Caco-2 (cell line): ENCODE measurements at places on chromosomes 4 and X. TPM values are rescaled to one million over a fixed set of nuclear protein-coding genes. Genes with fewer than 3 reads are reported as not detected.

DNA sequence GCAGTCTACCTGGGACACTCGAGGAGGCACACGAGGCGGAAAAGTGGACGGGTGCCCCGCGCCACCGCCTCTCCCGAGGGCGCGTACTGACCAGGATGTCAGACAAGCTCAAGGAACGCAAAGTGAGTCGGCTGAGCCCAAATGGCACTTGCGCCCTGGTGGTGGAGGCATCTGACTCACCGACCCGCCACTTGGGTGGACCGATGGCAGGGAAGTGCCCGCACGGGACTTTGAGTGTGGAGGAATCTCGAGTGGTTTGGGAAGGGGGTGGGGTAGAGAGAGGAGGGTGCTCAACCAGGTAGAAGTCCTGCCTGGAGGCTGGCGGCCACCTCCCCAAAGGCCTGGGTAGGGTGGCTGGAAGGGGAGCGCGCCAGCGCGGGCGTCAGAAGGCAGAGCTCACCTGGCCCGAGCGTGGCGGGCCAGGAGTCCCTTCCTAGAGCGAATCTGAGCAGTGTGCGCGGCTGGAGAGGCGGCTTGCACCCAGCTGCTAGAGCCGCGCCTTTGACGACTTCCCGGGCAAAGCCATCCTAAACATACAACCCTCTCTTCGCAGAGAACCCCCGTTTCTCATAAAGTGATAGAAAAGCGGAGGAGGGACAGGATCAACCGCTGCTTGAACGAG is 655 bp downstream of the HELT start:
- no peak overlapping the region for H3K27ac ChIP-seq
- H3K27me3 ChIP-seq = peaks cover 2% of the 10 kb centered on the region
- H3K4me3 ChIP-seq = peak overlapping the region; percentile 28
- peaks cover 7% of the 10 kb centered on the region; the same call in 1 of the 2 replicates for H3K4me1 ChIP-seq

DNA sequence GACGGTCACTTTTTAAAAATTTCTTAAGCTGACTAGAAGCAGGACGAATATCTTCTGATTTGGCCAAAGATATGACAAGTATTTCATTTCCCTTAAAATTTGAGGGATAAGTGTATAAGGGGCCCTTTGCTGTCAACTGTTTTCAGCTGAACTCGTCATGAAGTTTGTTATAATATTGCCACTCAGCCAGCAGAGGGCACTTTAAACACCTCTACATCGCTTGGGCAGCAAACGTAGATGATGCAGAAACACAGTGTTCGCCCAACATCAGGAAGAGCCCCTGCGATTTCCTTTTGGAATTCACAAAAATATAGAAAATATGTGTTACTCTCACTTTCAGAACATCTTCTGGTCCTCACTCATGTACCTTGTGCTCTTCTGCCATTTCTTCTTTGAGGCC is 435.7 kb upstream of the FMR1 start:
- no peak overlapping the region for H3K27ac ChIP-seq
- no peaks in the 10 kb centered on the region for H3K4me1 ChIP-seq
- DNase-seq = peak; percentile 4
- H3K36me3 ChIP-seq = no peaks in the 10 kb centered on the region

- H3K27me3 ChIP-seq = no peaks in the 10 kb centered on the region
- DNase-seq = no peak
- no peak overlapping the region for H3K27ac ChIP-seq
- H3K4me3 ChIP-seq = no peak overlapping the region
- H3K4me1 ChIP-seq = no peaks in the 10 kb centered on the region
Observed at GRCh38 chrX:107207943-107208342, 1.5 kb downstream of the DNAAF6 start.

DNA sequence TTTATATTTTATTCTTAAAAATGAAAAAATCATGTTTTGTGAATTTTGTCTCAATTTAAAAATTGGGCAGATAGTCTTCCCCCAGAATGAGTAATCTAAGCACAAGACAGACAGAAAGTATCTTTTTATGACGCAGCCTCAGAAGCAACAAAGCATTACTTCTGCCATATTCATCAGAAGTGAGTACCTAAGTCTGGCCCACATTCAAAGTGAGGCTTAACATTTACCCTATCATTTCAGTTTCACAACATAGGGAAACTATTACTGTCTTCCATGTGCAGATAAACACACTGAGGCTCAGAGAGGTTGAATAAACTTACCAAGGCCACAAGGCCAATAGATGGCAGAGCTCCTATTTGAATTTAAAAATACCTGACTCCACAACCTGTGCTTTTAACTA is 4.4 kb upstream of the PRDX4 start:
- peaks cover 18% of the 10 kb centered on the region for H3K4me1 ChIP-seq
- H3K4me3 ChIP-seq = no peak overlapping the region
- H3K27me3 ChIP-seq = no peaks in the 10 kb centered on the region
- no peak overlapping the region for H3K27ac ChIP-seq
- H3K36me3 ChIP-seq = no peaks in the 10 kb centered on the region
- DNase-seq = no peak

GRCh38 chr4:1288786-1289185 is 905 bp upstream of the MAEA start:
- no peaks in the 10 kb centered on the region for H3K36me3 ChIP-seq
- H3K4me1 ChIP-seq = peaks cover 16% of the 10 kb centered on the region
- H3K27me3 ChIP-seq = no peaks in the 10 kb centered on the region
- DNase-seq = no peak

DNA sequence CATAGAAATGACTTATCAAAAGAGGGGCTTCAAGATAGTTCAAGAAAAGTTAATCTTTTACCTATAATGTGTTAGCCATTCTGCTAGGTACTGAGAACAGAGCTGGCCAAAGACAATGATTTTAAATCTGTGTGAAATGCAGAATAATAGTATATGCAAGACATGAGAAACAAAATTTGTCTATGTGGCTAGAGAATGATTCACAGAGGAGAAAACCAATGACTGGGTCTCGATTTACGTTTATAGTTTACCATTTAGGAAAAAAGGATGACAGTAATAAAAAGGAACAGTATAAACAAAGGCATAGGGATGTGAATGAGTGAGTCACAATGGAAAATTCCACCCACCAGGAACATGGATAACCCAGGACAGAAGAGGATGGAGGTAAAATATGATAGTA is 31.9 kb downstream of the NPFFR2 start:
- no peak for DNase-seq
- H3K36me3 ChIP-seq = no peaks in the 10 kb centered on the region
- H3K4me3 ChIP-seq = no peak overlapping the region
- H3K27me3 ChIP-seq = no peaks in the 10 kb centered on the region
- H3K4me1 ChIP-seq = no peaks in the 10 kb centered on the region
- H3K27ac ChIP-seq = no peak overlapping the region

GRCh38 chr4:15707363-15707715 is 4.5 kb downstream of the BST1 start:
- H3K4me3 ChIP-seq = no peak overlapping the region
- DNase-seq = no peak
- no peaks in the 10 kb centered on the region for H3K27me3 ChIP-seq
- no peaks in the 10 kb centered on the region for H3K36me3 ChIP-seq
- no peak overlapping the region for H3K27ac ChIP-seq

DNA sequence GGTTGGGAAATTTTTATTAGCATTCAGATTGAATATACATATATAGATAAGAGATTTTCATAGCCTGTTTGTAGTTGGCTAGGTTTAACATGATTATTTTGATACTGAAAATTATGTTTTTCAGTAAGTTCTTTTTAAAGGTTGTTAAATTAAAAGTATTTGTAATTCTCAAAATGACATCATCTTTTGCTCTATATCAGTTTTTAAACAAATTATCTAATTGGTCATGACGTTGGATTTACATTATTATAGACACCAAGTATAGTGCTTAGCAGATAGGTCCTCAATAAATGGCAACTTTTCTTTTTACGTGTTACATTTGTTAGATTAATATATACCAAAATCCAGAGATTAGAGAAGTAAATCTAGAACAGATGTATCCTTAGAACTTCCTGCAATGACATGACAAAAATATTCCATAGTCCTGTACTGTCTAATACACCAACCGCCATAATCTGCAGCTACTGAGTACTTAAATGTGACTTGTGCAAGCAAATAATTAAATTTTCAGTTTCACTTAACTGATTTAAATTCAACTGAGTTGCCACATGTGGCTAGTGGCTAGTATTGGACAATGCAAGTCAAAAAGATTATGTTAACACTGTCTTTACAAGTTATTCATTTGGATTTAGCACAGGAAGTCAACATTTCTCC is 1613.1 kb upstream of the TENM3 start:
- no peak for DNase-seq
- no peak overlapping the region for H3K27ac ChIP-seq

- H3K27ac ChIP-seq = no peak overlapping the region
- H3K4me3 ChIP-seq = no peak overlapping the region
- no peak for DNase-seq
- H3K4me1 ChIP-seq = no peaks in the 10 kb centered on the region
- no peaks in the 10 kb centered on the region for H3K27me3 ChIP-seq
Observed at GRCh38 chrX:7372825-7373525, 225.0 kb upstream of the PUDP start.

DNA sequence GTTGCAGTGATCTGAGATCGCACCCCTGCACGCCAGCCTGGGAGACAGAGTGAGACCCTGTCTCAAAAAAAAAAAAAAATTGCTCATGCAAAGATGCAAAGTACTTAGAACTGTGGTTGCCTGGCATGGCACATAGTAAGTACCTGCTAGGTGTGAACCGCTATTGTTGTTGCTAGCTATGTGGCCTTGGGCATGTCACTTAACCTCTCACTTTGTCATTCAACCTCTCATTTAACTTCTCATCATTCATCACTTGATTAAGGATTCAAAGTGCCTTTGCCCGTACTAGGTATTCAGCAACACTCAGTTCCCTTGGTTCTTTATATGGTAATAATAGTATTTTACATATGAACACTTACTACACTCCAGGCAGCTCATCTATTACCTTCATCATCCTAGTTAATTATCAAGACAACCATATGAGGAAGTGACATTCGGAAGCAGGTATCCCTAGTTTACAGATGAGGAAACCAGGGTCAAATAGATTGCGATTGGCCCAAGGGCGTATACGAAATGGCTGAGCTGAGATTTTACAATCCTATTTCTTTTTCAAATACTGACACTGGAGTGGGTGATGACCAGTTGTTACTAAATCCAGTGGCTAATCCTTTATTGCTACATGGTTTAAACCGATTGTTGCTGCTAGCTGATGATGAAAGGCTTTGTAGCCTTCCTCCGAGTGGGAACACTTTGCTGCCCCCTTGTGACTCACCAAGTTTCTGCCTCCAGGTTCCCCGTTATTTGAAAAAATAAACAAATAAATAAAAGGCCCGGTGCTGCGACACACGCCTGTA is 28.8 kb upstream of the SOWAHD start:
- H3K4me3 ChIP-seq = no peak overlapping the region
- H3K4me1 ChIP-seq = no peaks in the 10 kb centered on the region
- no peaks in the 10 kb centered on the region for H3K27me3 ChIP-seq
- H3K36me3 ChIP-seq = no peaks in the 10 kb centered on the region
- H3K27ac ChIP-seq = no peak overlapping the region
- peak; percentile 63 for DNase-seq

The HSFX3 gene
- total RNA-seq = not detected in 2 replicates

The MFAP3L gene
- total RNA-seq = 1.9 and 2.5 TPM in 2 replicates

The SH3TC1 gene
- total RNA-seq = 17.2 and 18.6 TPM in 2 replicates

DNA sequence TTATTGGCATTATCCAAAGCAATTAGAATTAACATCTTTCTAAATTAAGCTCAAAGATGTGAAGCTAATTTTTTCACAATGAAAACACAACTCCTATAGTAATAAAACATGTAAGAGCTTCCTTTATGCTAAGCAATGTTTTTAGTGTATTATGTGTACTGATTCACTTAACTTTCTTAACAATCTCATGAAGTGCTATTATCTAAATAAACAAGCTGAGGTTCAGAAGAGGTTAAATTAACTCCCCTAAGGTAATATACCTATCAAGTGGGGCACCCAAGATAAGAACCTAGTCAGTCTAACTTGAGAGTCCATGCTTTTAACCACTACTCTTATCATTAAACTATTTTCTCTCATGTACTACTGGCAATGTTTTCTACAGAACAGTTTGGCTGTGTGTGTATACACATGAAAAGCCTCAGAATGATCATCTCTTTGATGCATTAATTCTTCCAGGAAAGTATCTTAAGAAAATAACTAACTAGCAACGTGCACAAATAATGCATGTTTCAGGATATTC is 13.6 kb downstream of the G3BP2 start:
- no peak overlapping the region for H3K4me3 ChIP-seq
- no peaks in the 10 kb centered on the region; the same call in 1 of the 2 replicates for H3K36me3 ChIP-seq
- no peaks in the 10 kb centered on the region for H3K27me3 ChIP-seq
- peaks cover 33% of the 10 kb centered on the region for H3K4me1 ChIP-seq

The CFAP99 gene
- total RNA-seq = not detected in 2 replicates

- H3K36me3 ChIP-seq = no peaks in the 10 kb centered on the region
- H3K27ac ChIP-seq = no peak overlapping the region
- H3K4me1 ChIP-seq = no peaks in the 10 kb centered on the region
- H3K27me3 ChIP-seq = no peaks in the 10 kb centered on the region
- DNase-seq = no peak
- no peak overlapping the region for H3K4me3 ChIP-seq
Observed at GRCh38 chr4:13476915-13477314, 7.2 kb downstream of the RAB28 start.

The NXF2B gene
- not detected in 2 replicates for total RNA-seq

The GRIA2 gene
- not detected in 2 replicates for total RNA-seq

GRCh38 chr4:125727931-125728330 is 413.2 kb downstream of the FAT4 start:
- no peaks in the 10 kb centered on the region for H3K36me3 ChIP-seq
- DNase-seq = no peak
- no peak overlapping the region for H3K4me3 ChIP-seq
- H3K27ac ChIP-seq = no peak overlapping the region
- no peaks in the 10 kb centered on the region for H3K4me1 ChIP-seq

The DSPP gene
- total RNA-seq = not detected in 2 replicates

The FAM120C gene
- total RNA-seq = 6.6 and 7.0 TPM in 2 replicates

- no peaks in the 10 kb centered on the region for H3K36me3 ChIP-seq
- no peaks in the 10 kb centered on the region for H3K4me1 ChIP-seq
- DNase-seq = no peak
Observed at GRCh38 chrX:38583181-38583580, 21.8 kb downstream of the TSPAN7 start.

The LANCL3 gene
- total RNA-seq = 0.02 TPM in 1 of 2 replicates, not detected in the other

DNA sequence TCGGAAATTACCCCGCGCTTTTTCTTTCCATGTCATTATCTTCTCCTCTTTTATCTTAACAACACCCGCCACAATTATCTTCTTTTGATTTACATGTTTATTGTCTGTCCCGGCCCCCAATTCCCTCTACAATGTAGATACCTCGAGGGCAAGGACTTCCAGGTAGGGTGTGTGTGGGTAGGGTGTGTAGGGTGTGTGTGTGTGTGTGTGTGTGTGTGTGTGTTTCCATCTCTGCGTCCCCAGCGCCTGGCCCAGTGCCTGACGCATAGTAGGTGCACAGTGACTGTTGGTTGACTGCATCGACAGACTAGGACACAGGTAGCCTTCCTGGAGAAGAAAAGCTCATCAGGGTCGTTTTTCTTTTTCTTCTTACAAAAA is 103.1 kb downstream of the UCHL1 start:
- H3K36me3 ChIP-seq = no peaks in the 10 kb centered on the region
- no peaks in the 10 kb centered on the region for H3K4me1 ChIP-seq
- H3K27ac ChIP-seq = no peak overlapping the region
- DNase-seq = no peak
- H3K4me3 ChIP-seq = peak overlapping the region; percentile 62

GRCh38 chr4:145552181-145552822 is 66.9 kb upstream of the MMAA start:
- no peak overlapping the region for H3K27ac ChIP-seq
- no peak for DNase-seq
- no peaks in the 10 kb centered on the region for H3K36me3 ChIP-seq
- no peaks in the 10 kb centered on the region for H3K4me1 ChIP-seq
- H3K27me3 ChIP-seq = no peaks in the 10 kb centered on the region
- no peak overlapping the region for H3K4me3 ChIP-seq
